Fibroblast of gingiva (primary cell): ENCODE measurements at places on chromosomes 7 and 10.

DNA sequence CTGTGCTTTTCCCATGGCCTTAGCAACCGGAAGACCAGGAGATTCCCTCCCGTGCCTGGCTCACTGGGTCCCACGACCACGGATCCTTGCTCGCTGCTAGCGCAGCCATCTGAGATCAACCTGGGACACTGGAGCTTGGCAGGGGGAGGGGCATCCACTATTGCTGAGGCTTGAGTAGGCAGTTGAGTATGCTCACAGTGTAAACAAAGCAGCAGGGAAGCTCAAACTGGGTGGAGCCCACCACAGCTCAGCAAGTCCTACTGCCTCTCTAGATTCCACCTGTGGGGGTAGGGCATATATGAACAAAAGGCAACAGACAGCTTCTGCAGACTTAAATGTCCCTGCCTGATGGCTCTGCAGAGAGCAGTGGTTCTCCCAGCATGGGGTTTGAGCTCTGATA is 697.0 kb downstream of the SORCS1 start:
- no peak for DNase-seq

- DNase-seq, result peak; percentile 56
Observed at GRCh38 chr7:47552621-47553020, 29.3 kb downstream of the TNS3 start.

- no peak for DNase-seq
Observed at GRCh38 chr10:103804871-103805270, 50.5 kb downstream of the SH3PXD2A start.

GRCh38 chr7:96189129-96189820 is 132.6 kb downstream of the SLC25A13 start:
- no peak for DNase-seq

DNA sequence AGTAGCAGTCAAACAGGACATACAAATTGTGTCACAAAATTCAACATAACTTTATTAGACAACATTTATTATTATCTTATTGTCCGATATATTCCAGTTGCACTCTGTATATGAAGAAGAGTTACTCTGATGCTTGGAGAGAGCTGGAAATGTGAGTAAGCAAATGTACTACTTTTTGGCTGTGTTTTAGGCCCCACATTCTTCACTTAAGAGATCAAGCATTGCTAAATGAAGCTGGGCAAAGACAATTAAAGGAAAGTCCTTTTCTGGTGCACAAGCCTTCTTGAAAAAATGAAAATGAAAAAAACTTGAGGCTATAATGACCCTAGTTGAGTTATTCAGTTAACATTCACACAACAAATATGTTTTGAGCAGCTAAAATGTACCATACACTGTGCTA is 26.1 kb downstream of the MYPN start:
- DNase-seq, result peak; percentile 71

GRCh38 chr10:111973306-111973705 is 210.3 kb downstream of the GPAM start:
- DNase-seq, result no peak

GRCh38 chr10:105963334-105963884 is 1201.1 kb downstream of the SORCS1 start:
- DNase-seq, result no peak

GRCh38 chr7:44511863-44512468 is 21.5 kb upstream of the NUDCD3 start:
- DNase-seq, result no peak

GRCh38 chr7:53059591-53059990 is 24.2 kb downstream of the POM121L12 start:
- DNase-seq, result no peak

GRCh38 chr7:131170440-131171271 is 157.0 kb upstream of the MKLN1 start:
- no peak for DNase-seq

DNA sequence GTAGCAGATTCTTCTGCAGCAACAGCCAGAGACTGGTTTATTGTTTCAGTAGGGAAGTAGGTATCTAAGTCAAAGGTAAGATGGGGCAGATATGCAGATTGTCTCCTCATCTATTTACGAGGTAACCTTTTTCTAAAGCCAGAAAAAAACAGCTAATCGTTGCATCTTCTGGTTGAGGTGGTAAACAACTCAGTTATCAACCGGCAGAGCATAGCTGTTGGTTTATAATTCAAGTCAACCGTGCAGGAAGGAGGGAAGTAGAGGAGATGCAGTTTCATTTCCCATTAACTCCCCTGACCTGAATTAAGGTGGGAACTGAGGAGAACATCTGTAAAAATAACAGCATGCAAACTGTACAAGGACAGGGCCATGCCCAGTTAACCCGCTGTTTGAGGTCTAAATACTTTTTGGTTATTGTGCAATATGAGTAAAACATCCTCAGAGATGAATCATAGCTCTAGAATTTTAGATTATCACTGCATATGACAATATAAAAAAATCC is 156.5 kb upstream of the ITGB1 start:
- peak; percentile 42 for DNase-seq

GRCh38 chr7:155365146-155365874 is 67.6 kb downstream of the INSIG1 start:
- no peak for DNase-seq

- no peak for DNase-seq
Observed at GRCh38 chr10:60578217-60578616, 188.5 kb upstream of the ANK3 start.

- peak; percentile 44 for DNase-seq
Observed at GRCh38 chr7:91128683-91129348, 135.4 kb upstream of the FZD1 start.

GRCh38 chr7:95205665-95206225 is 118.6 kb downstream of the PON1 start:
- DNase-seq, result peak; percentile 48

GRCh38 chr7:37943905-37944736 is 23.7 kb downstream of the EPDR1 start:
- no peak for DNase-seq

GRCh38 chr7:97174303-97174702 is 56.8 kb downstream of the SDHAF3 start:
- DNase-seq, result peak; percentile 3

DNA sequence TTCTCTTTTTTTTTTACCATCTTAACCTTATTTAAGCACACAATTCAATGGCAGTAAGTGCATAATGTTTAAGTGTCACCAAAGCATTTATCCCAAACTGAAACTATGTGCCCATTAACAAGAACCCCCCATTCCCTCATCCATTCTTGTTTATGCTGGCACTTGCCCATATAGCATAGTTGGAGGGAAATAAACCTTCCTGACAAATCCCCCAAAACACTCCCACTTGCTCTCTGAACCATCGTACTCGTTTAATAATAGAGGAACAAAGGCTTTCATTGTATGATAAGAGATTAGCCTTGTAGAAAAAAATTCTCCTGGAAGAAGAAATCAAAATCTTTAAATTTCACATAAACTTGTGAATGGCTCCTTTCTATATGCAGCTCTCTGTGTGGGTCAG is 26.4 kb upstream of the KCNMA1 start:
- no peak for DNase-seq

DNA sequence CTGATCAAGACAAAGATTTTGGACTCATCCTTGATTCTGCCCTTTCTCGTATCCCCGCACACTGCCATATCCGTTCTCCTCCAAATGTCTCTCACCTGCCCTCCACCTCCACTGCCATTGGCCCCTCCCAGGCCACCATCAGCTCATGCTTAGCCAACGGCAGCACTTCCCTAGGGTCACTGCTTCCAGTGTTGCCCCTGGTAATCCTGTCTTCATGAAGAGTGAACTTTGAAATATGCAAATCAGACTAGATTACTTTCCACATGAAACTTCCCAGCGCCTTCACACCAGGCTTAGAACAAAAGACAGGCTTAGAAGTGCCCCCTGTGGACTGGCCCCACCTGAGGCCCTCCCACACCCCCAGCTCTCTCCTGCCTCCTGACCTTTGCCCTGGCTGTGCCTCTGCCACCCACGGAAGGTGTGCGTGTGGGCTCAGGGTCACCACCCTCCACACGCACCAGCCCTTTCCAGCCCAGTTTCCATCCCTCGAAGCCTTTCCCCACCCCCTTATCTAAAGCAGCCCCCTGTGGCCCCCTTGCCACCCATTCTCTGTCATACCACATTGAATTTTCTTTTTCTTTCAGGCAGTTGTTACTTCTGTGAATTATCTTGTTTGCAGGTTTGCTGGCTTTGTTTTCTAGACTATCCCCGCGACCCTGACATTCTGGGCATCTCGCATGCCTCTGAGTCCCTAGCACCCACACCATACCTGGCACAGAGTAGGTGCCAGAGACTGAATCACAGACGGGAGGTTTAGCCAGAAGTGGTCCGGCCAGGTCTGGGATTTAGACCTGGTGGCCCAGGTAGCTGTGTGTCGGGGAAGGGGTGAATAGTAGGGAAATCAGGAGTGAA is 26.8 kb upstream of the C10orf53 start:
- no peak for DNase-seq

- no peak for DNase-seq
Observed at GRCh38 chr10:54402576-54402975, 398.5 kb downstream of the PCDH15 start.

DNA sequence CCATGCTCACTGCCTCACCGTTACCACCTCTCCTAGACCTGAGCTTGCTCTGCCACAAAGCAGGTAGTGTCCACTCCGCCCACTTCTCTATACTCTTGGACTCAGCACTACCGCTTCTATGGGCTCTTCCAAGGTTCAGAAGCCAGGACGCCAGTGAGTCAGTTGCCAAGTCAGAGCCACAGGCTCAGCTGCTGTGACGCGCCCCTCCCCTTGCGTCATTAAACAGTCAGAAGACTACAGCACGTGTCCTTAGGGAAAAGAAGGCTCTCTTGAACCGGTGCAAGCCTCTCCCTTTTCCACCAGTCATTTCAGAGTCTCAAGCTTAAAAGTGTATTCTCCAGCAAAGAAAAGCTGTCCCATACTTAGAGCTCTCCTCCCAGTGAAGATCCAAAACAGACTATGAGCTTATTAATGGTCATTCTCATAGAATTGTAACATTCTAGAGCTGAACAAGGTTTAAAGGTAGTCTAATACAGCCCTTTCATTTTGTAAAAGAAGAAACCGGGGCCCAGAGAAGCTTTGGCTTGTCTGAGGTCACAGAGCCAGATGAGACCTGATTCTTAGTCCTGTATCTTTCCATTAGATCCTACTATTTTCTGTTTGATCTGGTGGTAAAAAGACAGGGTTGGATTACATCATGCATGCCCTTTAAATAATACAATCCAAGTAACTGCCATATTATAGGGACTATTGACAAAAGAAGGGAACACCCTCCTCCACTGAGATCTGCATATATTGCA is 40.9 kb upstream of the MET start:
- peak; percentile 73 for DNase-seq

DNA sequence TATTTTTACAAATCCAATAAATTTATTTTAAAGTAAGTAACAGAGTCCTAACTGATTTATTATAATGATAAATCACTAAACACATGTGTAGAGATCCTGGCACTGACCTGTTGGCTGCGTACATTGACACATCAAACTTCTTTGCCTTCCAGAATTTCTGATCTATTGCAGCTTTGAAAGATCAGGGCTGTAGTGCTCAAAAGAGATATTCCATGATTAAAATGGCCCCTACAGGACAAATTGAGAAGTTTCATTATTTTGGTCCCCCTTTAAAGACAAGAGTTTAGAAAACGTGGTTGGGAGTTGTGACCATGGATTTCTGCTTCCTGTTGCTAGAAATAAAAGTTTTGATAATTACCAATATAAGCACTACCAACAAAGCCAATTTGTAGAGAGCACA is 87.7 kb upstream of the PDK4 start:
- DNase-seq, result peak; percentile 9

DNA sequence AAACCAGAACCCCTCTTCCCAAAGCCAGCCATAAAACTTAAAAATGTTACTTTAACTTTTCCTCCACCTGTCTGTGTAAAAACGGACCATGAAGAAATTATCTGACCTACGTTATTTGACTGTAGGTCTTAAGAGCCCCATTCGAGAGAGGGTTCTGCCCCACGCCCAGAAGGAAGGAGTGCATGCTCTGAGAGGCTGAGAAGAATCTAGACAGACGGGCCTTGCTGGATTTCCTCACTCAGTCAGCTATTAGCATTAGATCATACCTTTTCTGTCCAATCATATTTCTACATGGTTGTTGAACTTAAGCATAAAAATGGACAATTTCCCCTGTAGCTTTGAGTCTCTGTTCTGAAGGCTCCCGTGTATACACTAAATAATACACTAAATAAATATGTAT is 38.1 kb upstream of the WDR11 start:
- DNase-seq, result no peak

DNA sequence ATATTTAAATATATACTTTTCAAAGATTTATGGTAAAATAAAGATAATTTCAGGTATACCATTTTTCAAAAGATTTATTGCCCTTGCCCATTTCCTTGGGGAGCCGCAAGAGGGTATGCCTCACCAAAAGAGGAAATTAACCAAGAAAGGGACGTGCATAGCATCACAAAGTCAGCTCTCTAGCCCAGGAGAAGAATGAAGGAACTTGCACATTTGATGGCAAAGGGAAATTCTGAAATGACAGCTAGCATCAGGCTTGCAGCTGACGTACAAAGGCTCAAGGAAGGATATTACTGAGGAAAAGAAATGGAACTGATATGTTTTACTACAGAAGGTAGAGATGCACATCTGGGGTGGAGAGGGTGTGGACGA is 93.6 kb upstream of the RSU1 start:
- DNase-seq, result no peak

GRCh38 chr7:150753826-150754603 is 16.8 kb downstream of the GIMAP5 start:
- DNase-seq, result no peak

- DNase-seq, result no peak
Observed at GRCh38 chr10:85003083-85003482, 674.7 kb downstream of the CCSER2 start.

GRCh38 chr10:35577926-35578617 is 27.1 kb upstream of the GJD4 start:
- no peak for DNase-seq

DNA sequence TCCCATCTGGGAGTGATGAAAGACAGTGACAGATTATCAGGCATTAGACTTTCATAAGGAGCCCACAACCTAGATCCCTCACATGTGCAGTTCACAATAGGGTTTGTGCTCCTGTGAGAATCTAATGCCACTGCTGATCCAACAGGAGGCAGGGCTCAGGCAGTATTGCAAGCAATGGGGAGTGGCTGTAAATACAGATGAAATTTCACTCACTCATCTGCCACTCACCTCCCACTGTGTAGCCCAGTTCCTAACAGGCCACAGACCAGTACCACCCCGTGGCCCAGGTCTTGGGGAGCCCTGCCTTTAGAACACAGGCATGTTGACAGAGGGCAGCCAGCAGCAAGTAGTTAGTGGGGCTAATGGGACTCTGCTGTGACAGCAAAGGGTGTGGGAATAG is 137.3 kb upstream of the NANOS1 start:
- DNase-seq, result no peak

DNA sequence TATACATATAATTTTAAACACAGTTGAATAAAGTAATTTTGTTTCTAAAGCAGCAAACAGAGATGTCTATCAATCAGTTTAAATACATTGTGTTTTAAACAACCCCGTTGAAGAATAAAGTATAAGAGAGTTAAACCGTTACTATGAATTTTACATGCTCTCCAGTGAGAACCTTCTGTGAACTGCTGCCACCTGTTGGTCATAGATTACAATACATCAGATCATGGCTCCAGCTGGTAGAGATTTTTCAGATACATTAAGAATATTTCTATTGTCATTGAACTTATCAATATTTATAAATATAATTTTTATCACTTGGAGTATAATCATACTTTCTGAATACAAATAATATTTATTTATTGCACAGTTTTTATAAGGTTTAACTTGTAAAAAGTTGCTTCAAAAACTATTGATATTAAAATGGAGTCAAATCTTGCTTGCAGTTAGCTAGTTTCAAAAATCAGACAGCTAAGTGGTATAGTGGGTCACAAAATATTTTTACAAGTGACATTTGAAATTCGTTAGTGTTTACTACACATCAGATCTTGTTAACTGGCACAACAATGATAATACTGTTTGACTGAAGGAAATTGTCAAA is 561.2 kb upstream of the PHF14 start:
- DNase-seq, result peak; percentile 1
